ENCODE measurements at places on chromosomes 4 and X.

- no peak for DNase-seq
Measured at GRCh38 chr4:3522651-3523050, 9.6 kb downstream of the LRPAP1 start.

DNA sequence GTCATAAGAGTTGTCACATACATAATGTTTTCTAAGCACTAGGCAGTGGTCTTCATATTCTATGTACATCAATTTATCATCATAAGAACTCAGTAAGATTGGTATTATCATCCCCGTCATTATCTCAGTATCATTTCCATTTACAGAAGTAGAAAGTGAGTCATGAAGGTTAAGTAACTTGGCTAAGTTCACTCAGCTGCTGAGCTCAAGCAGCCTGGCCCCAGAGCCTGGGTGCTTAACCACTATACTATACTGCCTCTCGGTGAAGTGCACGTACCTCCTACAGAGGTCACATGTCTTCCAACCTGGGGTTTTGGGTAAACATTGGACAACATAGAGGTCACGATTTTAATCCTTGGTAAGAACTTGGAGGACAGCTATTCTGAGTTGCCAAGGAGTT is 161.5 kb upstream of the GATB start:
- DNase-seq, result no peak

DNA sequence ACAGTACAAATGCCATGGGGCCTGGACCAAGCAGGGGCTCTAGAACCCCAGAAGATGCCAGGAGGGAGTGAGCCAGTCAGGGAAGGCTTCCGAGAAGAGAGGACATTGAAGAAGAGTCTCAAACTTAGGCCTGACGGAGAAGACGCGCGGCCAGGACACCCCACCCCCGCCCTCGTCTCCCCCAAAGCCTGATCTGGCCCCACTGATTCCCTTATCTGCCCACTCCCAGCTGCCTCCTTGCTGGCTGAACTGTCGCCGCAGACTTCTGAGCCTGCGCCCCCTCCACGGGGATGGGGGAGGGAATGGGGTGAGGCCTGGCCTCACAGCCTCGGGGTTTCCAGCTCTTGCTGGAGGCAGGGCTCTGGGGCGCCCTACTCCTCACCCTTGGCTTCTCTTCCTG is 3.6 kb upstream of the GATA1 start:
- no peak for DNase-seq

DNA sequence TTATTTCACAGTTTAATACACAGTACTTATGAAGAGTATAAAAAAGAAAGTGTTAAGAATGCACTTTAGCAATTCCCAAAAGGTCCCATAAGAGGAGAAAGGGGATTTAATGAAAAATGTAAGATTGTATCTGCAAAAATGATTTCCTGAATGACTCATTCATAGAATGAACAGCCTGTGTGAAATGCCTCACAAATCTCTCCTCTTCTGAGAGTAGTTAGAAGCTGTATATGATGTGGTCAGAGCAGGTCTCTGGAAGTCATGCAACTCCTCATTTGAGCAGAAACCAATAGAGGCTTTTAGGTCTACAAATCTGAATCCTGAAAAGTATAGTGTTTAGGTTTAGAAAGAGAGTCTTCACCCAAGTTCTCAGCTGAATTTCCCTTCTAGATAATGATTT is 381.3 kb upstream of the INTU start:
- DNase-seq, result no peak

GRCh38 chrX:145825896-145826295 is 8.3 kb downstream of the SLITRK2 start:
- no peak for DNase-seq

- DNase-seq, result no peak
Measured at GRCh38 chr4:56906489-56907393, 959 bp upstream of the REST start.

GRCh38 chr4:169359961-169360360 is 89.2 kb upstream of the SH3RF1 start:
- DNase-seq, result no peak

DNA sequence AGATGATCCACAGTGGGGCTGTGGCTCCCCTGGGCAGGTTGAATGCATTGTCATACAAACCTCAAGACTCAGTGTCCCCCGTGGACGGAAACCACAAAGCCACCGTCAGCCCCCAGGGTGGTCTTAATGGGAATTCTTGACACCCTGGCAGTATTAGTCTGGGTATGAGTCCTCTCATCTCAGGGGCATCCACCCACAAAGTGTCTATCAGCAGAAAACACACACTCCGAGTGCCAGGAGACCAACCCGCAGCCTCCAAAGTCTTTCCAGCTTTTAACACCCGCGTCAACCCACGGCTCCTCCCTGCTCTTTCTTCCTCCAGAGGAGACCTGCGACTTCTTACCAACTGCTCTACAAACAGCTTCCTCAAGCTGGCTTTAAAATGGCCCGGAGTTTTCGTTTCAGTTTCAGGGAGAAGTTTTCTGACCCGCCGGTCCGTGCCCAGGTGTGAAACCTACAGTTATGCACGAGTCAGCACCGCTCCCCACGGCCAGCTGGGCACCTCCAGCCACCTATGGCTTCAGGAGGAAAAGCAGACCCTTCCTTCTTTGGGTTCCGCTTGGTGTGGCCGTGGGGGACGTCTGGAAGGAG is 14.4 kb upstream of the ASMTL start:
- DNase-seq, result no peak

DNA sequence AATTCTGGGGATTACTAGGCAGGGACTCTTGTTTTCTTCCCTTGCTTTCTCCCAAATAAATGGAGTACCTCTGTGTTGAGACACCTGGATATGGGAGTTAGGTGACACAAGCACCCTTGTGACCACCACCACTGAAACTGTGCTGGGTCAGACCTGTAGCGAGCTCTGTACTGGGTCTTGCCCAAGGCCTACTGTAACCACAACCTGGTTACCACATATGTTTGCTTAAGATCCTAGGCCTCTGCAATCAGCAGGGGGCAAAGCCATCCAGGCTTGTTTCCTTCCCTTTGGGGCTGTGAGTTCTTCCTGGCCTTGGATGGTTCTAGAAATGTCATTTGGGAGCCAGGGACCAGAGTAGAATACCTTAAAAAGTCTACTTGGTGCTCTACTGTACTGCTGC is 49.4 kb downstream of the LPAR4 start:
- DNase-seq, result no peak

DNA sequence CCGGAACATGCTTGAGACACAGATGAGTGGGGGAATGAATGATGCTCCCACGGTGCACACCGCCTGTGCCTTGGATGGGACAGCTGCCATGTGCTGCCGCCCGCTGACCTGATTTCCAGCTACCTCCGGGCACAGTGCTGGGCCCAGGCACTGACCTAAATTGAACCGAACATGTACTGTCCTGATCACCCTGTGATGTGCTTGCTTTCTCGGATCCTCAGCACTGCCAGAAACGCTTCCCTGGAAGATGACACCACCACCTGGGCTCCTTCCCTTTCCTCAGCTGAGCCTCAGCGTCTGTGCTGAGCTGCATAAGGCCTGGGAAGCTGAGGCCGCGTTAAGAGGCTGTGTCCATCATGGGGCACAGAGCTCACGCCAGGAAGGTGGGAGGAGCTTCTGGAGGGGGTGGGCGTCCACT is 39.3 kb upstream of the MXD4 start:
- DNase-seq, result no peak

DNA sequence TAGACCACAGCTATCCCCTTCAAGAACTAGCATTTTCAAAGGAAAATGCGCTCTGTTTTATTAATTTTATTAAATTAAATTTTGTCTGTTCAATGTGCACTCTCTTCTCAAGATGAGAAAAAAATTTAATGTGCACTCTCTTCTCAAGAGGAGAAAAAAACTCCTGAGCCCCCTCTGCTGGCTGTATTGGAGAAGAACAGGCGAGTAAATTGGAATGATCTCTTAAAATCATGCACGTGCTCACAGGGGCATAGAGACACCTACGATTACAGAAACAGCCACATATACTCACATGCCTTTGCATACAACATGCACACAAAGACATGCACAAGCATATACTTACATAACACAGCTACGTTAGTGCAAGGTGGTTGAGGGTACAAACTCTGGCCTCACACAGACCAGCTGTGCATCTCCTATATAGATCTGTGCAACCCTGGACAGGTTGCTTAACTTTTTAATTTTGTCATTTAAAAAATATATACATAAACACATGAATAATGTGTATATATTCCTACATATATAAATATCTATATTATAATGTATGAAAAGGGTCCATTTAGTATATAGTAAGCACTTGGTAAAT is 176.2 kb upstream of the CXorf66 start:
- DNase-seq, result no peak

- no peak for DNase-seq
Measured at GRCh38 chrX:82756272-82756671, 751.8 kb upstream of the POU3F4 start.

DNA sequence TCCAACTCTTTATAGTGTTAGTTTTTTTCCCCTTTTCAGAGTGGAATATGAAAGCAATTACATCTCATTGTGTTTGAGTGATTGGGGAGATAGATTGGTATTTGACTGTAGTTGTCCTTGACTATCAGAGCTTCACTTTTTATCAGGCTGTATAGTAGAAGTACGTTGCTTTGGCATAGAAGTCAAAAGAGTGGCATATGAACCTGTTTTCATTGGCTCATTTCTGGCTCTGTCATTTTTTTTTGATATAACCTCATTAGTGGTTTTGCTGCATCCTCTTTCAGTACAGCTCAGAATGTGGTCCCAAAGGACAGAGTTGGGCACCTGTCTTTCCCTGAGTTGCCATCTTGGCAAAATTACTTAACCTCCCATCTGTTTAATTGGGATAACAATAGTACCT is 1.4 kb downstream of the TMA16 start:
- no peak for DNase-seq

DNA sequence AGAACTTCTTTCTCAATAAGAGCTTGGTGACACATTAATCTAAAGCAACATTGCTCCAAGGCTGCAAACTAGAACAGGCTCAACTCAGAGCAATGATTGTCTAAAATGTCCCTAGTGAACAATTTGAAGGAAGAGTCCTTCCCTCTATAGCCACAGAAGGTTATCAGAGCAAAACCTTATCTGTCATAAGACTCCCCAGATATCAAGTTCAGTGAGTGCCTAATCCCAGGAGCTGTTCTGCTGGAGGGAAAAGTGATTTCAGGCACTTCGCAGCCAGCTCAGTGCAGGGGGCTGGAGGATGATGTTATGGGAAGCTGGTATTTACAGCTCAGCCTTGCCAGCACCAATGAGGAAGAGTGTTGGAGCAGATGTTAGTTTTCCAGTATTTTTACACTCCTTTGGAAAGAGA is 497.5 kb downstream of the INPP4B start:
- DNase-seq, result no peak

DNA sequence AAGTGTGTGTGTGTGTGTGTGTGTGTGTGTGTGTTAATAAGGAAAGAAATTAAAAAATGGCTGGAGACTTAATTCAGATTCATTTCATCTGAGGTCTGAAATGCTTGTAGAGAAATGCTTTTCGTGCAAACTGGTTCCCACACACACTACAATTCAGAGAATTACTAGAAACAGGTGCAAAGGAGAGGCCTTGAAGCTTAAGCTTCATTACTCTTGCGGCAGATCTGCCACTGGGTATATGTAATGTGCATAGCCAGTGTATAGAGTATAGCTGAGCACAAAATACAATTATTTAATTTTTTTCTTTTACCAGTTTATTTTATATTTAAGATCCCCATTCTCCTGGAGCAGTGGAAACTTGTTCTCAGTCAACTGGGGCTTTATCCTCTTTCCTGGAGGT is 31.8 kb upstream of the MAGEB10 start:
- DNase-seq, result no peak

DNA sequence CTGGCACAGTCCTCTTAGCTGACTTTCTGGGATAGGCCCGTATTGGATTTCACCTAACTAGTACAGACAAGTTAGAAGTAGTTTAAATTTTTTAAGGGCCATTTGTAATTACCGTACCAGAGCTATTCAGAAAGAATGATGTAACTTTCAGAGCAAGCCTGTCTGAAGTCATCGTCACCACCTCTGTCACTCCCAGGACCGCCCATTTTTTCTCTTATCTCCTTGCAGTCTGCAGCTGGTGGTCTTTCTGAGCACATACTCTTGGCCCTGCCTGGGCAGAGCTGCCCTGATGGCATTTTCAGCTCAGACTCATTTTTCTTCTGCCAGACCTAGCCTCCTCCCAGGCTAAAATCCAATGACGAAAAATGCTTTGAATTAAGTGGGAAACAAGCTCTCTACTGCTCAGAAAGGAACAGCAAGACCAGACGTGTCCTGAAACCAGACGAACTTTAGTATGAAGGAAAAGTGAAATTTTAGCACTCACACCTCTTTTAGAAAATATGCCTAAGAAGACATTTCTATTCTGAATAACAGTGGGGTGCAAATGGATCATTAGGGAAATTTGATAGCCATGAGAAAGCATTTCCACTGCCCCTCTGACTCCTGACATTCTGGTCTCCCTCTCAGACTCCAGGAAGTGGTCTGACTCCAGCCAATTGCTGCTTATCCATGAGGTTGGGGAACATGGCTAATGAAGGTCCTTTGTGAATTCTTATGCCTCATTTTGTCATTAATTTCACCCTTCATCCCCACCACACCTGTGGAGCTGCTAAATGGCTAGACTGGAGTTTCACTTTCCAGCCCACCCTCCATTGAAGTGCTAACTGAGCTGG is 162.4 kb upstream of the GYPA start:
- no peak for DNase-seq

DNA sequence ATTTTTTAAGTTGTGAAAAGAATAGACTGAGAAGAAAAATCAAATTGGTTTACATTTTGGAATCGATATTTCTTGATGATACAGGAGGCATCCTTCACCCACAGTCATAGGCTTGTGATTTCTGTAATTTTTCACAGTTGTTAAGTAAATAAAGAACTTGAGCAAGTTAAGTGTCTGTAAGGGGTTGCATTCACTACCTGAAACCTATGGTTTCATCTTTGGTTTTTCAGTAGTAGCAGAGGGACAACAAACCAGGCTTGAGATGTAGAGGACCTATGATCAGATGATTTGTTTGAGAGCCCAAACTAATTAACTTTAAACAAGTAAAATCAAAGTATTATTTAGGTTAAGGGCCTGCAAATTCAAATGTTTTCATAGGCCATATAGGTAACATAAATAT is 175.6 kb downstream of the KLHL4 start:
- no peak for DNase-seq

- DNase-seq, result no peak
Measured at GRCh38 chr4:88196013-88196365, 37.5 kb upstream of the ABCG2 start.

DNA sequence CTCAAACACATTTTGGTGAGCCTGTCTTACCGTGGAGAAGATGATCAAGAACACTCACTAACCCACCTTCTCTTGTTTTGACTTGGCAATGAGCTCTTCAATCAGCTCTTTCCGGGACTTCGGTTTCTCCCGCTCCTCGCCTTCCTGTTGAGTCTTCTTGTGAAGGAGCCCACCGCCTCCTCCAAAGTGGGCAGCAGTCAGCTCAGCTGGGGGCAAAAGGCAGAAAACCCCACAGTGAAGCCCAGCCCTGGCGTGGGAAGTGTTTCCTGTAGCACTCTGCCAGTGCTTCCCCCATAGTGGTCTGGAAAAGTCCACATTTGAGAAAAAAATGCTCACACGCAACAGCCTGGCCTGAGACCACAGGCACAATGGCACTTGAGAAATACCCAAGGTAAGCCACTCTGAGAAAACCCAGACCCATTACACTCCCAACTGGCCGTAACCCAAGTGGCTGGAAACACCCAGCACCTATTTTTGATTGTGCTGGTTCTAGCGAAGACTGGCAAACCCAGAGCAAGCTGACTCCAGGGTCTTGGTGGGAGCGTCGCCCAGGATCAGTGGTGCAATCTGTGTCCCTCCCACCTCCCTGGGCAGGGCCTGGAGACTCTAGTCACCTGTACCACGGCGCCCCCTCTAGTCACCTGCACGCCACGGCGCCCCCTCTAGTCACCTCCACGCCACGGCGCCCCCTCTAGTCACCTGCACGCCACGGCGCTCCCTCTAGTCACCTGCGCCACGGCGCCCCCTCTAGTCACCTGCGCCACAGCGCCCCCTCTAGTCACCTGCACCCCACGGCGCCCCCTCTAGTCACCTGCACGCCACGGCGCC is 8.6 kb downstream of the NOP14 start:
- no peak for DNase-seq
